Activated CD4-positive, alpha-beta memory T cell treated with anti-CD3 and anti-CD28 coated beads, Interleukin-2, amount 10 ng/mL, durations not matched to agents 7 days and 5 days (primary cell): ENCODE measurements at places on chromosomes 6 and 20. TPM values are rescaled to one million over a fixed set of nuclear protein-coding genes. Genes with fewer than 3 reads are reported as not detected.

DNA sequence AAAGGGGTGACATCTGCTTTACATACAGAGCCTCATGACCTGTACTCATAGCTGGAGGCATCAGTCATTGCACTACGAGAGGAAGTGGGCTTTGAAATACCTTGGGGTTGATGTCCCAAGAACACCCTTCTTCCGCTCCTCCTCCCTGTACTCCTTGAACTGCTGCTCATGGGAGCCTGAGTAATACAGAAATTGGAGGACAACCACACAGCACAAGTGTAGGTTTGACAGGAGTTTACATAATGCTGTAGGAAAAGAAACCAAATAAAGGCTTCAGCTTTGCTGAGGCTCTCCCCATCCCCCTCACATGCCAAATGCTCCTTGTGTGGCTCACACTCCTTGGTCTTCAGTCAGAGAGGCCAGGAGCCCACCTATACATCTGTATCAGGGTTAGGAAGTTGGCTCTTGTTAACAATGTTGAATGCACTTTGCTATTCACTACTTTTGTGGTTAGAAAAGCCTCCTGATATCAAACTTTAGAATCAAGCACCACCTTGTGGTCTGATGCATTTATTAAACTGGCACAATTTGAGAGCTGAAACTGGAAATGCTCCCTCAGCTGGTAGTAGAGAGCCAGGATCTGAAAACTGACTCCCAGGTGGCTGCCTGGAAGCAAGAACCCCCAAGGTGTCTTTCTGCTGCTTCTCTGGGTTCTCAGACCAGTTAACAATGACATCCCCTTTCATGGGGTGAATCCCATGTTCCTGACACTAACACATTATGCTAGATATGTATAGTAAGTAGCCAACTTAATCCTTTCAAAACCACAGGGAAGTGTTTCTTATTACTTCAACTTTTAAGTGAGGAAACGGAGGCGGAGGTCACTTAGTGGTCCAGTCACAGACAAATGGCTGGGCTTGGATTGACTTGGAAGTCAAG is 56.2 kb upstream of the EDN1 start:
- H3K4me3 ChIP-seq: no peak overlapping the region
- H3K27me3 ChIP-seq: peaks cover 3% of the 10 kb centered on the region
- DNase-seq: peak; percentile 49
- peak overlapping the region; percentile 56 for H3K27ac ChIP-seq

DNA sequence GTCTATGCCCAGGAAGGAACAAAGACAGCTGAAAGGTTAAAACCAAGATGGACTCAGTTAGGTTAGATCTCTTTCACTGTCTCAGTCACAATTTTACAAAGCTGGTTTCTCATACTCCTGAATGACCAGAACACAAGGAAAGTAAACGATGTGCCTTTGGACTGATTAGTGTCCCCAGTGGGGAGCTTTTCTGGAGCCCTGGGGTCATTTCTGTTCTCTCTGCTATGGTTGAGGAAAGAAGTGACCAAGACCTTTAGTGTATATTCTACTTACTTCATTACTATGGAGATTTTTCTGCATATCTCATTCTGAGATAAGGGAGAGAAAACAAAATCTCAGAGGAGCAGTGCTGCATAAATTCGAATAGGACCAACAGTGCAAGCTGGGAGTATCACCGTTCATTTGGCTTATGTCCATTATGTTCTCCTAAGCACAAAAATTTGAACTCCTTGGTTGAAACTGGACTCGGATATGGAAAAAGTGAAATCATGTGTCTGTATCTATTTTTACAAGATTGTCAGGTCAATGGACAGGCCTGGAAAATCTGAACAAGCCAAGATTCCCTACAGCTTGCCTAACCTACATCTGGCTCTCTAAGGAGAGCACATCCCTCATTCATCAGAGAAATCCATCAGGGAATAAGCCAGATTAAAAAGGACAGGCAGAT is 34.4 kb upstream of the ENPP1 start:
- no peaks in the 10 kb centered on the region for H3K4me1 ChIP-seq
- no peaks in the 10 kb centered on the region for H3K36me3 ChIP-seq
- H3K27ac ChIP-seq: no peak overlapping the region
- no peak overlapping the region for H3K4me3 ChIP-seq

TCP11 gene
- total RNA-seq: not detected

DNA sequence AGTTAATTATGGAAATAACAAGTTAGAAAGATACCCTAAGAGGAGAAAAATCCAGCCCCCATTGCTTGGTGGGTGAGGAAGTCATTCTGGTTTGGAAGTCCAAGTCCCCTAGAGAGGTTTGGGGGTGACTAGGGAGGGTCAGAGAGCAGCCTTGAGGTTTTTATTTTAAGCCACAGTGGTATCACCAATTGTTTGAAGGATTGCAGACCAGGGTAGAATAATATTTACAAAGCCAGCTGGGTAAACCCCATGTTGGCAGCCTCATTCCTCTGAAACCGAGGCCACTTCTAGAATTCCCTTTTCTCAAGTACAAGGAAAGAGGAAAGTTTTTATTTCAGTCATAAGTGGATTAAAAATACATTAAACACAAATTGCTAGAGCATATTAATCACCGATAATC is 99.7 kb downstream of the TMEM170B start:
- H3K36me3 ChIP-seq: no peaks in the 10 kb centered on the region
- H3K27ac ChIP-seq: no peak overlapping the region
- no peaks in the 10 kb centered on the region for H3K4me1 ChIP-seq
- H3K4me3 ChIP-seq: no peak overlapping the region

DNA sequence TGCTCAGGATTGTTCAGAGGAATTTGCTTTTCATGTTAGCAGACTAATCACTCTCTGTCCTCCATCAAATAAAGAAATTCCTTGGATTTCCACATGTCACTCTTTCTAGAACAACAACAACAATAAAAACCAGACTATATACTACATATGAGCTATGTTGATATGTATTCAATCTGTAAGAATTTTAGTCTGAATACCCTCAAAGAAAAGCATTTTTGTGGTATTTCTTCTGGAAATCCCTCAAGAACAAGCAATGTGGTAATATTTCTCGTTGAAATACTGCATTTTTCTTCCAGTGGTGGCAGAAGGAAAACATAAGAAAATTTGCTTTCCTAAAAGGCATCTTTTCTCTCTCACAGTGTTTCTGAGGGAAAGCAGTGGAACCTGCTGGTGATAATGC is 312.6 kb upstream of the RSPO3 start:
- H3K27ac ChIP-seq: no peak overlapping the region
- no peak for DNase-seq

DNA sequence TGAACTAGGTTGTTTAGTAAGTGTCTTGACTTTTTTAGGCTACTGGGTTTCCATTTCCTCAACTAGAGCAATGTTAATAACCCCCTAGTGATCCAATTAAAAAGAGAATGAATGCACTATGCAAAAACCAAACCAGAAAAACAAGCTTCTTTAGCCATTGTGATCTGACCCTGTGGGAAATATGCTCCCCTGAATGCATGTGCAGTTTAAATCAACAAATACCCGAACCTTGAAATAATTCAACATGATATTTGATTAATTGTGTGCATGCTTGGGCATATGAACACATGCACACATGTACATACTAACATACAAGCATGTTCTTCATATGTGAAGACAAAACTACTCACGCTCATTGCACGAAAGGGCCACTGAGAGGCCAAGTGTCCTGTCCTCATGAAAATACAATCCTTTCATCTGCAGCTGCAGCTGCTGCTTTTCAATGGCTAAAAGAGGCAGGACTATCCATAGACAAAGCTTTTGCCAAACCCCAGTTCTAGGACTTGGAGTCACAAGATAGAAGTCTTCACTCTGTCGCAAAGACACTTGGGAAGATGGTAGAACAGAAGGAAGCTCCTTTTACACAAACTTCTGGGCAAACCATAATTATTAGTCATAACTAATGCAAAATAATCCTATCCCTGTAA is 207.1 kb upstream of the POU3F2 start:
- no peaks in the 10 kb centered on the region for H3K36me3 ChIP-seq
- H3K4me1 ChIP-seq: no peaks in the 10 kb centered on the region
- no peaks in the 10 kb centered on the region for H3K27me3 ChIP-seq
- DNase-seq: no peak

SCRT2 gene
- total RNA-seq: not detected

GRCh38 chr6:1910621-1911407 is 301.1 kb downstream of the FOXC1 start:
- H3K4me1 ChIP-seq: no peaks in the 10 kb centered on the region
- H3K27me3 ChIP-seq: no peaks in the 10 kb centered on the region
- no peaks in the 10 kb centered on the region for H3K36me3 ChIP-seq
- H3K27ac ChIP-seq: no peak overlapping the region
- DNase-seq: no peak

DNA sequence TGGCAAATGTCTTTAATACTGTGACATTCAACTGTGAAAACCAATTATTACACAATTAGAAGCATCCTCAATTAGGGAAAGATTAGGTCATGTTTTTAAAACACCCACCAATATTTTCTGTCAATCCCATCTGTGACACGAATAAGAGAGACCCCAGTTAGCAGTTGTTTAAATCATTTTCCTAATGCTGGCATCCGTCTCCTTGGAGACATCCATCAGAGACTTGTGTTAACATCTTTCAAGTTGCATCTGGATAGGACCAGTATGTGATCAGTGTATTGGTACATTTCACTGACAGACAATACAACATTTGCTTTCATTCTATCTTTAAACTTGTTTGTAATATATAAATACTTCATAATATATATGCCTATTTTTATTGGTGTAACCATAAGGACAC is 420.7 kb upstream of the RNF217 start:
- no peak overlapping the region for H3K4me3 ChIP-seq
- no peaks in the 10 kb centered on the region for H3K27me3 ChIP-seq
- no peaks in the 10 kb centered on the region for H3K36me3 ChIP-seq
- no peak for DNase-seq

SCGN gene
- not detected for total RNA-seq

- DNase-seq: no peak
- H3K27ac ChIP-seq: no peak overlapping the region
- peaks cover 13% of the 10 kb centered on the region for H3K4me1 ChIP-seq
- H3K4me3 ChIP-seq: no peak overlapping the region
- H3K27me3 ChIP-seq: no peaks in the 10 kb centered on the region
- no peaks in the 10 kb centered on the region for H3K36me3 ChIP-seq
Measured at GRCh38 chr6:52568320-52568719, 8.5 kb downstream of the TRAM2 start.

GRCh38 chr6:168782187-168782751 is 341.3 kb downstream of the SMOC2 start:
- no peak overlapping the region for H3K4me3 ChIP-seq
- DNase-seq: no peak
- no peaks in the 10 kb centered on the region for H3K27me3 ChIP-seq
- no peaks in the 10 kb centered on the region for H3K4me1 ChIP-seq
- no peaks in the 10 kb centered on the region for H3K36me3 ChIP-seq

PLCG1 gene
- total RNA-seq: 286 TPM

ENPP4 gene
- 9.4 TPM for total RNA-seq

DNA sequence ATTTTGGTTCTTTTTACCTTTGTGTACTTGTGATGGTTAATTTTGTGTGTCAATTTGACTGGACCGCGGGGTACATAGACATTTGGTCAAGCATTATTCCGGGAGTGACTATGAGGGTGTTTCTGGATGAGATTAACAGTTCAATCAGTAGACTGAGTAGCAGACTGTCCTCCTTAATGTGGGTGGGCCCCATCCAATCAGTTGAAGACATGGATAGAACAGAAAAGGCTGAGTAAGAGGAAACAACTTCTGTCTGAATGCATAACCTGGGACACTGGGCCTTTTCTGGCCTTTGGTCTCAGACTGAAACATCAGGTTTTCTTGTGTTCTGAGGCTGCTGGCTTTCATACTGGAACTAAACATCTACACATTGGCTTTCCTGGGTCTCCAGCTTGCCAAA is 303.5 kb upstream of the RUNX2 start:
- no peaks in the 10 kb centered on the region for H3K27me3 ChIP-seq
- peaks cover 18% of the 10 kb centered on the region for H3K36me3 ChIP-seq
- no peak overlapping the region for H3K4me3 ChIP-seq
- no peak for DNase-seq
- H3K4me1 ChIP-seq: peaks cover 25% of the 10 kb centered on the region
- H3K27ac ChIP-seq: no peak overlapping the region

GRCh38 chr6:121666814-121667213 is 231.4 kb downstream of the GJA1 start:
- no peaks in the 10 kb centered on the region for H3K36me3 ChIP-seq

DNA sequence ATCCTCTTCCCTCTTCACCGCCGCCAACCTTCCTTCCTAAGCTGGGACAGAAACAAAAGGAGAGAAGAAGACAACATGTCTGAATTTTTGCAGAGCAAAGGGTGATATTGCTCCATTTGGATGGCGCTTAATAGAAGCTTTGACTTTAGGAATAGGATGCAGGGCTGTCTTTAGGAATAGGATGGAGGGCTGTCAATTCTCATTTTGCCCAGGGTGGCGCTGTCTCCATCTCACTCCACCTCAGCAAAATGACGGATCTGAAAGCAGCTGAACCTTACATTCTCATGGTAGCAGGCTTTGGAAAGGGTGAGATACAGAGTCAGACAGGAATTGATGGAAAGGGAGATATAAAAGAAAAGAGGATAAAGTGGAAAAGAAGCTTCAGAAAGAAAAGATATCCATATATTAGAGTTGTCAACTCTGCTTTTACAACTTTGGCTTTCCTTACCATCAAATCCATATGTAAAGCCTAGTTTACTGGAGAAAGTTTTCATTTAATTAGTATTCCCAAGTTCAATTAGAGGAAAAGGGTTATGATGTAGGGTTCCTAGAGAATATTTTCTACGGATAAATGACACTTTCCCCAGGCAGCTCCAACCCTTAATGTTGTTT is 2.4 kb downstream of the MTCL3 start:
- peak overlapping the region; percentile 83 for H3K27ac ChIP-seq
- peak; percentile 68 for DNase-seq
- peak overlapping the region; percentile 85 for H3K4me3 ChIP-seq
- peaks cover 8% of the 10 kb centered on the region for H3K27me3 ChIP-seq
- H3K4me1 ChIP-seq: peaks cover 50% of the 10 kb centered on the region
- peaks cover 18% of the 10 kb centered on the region for H3K36me3 ChIP-seq

- H3K27ac ChIP-seq: no peak overlapping the region
- peak overlapping the region; percentile 21 for H3K4me3 ChIP-seq
- H3K4me1 ChIP-seq: peaks cover 15% of the 10 kb centered on the region
- no peak for DNase-seq
- no peaks in the 10 kb centered on the region for H3K36me3 ChIP-seq
Measured at GRCh38 chr20:3751305-3751674, 16.3 kb downstream of the ADISSP start.

GRCh38 chr6:938271-938905 is 245.4 kb upstream of the EXOC2 start:
- no peak overlapping the region for H3K27ac ChIP-seq
- no peak for DNase-seq
- no peak overlapping the region for H3K4me3 ChIP-seq

DNA sequence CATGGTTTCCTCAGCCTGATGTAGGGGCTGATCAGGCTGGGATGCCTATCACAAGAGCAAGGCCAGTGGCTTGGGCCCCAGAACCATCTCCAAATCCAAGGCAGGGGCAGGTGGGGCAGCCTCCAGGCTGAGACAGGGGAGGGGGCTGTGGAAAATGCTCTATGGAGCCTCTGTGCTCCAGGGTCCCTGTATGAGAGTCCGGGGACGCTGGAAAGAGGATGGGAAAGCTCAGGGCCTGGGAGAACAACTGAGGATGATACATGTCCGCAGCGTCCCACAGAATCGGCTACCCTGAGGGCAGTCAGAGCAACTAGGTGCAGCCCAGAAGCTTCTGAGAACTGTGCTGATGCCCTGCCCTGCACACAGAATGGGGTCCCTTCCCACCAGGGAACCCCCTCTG is 43.4 kb downstream of the CPXM1 start:
- H3K27ac ChIP-seq: no peak overlapping the region
- no peaks in the 10 kb centered on the region for H3K36me3 ChIP-seq
- peak; percentile 3 for DNase-seq
- peaks cover 13% of the 10 kb centered on the region for H3K4me1 ChIP-seq
